ENCODE measurements at places on chromosomes 4 and X.

DNA sequence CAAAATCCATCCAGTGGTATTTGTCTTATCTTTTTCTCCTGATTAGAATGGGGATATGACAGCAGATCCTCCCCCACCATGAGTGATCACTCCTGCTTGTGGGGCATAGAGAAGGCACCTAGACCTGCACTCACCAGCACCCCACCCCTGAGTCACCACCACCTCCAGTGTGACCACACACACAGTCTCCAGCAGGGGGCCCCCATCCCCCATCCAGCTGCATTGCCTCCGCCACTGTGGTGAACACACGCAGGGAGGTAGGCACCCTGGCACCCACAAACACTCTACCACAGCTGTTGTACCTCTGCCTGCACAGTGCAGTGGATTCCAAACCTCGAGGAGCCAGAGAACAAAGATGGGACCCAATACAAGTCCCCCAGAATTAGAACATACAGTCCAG is 9.0 kb upstream of the MAGEA8 start:
- DNase-seq: no peak

- DNase-seq: peak; percentile 5
Observed at GRCh38 chrX:1205681-1206611, 6.5 kb downstream of the CRLF2 start.

GRCh38 chrX:120287513-120288112 is 23.6 kb downstream of the TMEM255A start:
- no peak for DNase-seq

GRCh38 chrX:118525174-118525730 is 29.6 kb downstream of the DOCK11 start:
- no peak for DNase-seq

DNA sequence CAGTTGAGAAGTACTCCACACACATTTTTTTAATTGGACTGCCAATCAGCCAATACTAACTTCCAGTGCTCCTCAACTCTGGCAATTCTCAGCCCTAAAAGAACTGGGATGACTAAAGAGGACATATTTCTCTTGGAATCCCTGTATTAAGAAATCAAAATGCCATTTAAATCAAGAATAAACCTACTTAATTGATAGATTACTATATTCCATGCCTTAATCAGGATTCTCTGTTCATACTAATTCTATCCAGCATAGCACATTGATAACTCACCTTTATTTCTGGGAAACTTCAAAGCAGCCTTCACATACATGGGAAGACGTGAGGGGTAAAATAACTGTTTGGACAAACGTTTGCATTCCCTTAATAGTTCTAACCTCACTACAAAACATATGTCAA is 93.0 kb upstream of the DKK2 start:
- no peak for DNase-seq

Measured in AG08395 (cell line).